ENCODE measurements at places on chromosomes 5 and 9. TPM values are rescaled to one million over a fixed set of nuclear protein-coding genes. Genes with fewer than 3 reads are reported as not detected.

The TNFSF15 gene
- not detected for total RNA-seq

The SLC36A1 gene
- total RNA-seq = 12.9 TPM

The SLCO6A1 gene
- total RNA-seq = not detected

The PCDHA8 gene
- total RNA-seq = not detected

The GAS1 gene
- total RNA-seq = 0.39 TPM

The GDA gene
- not detected for total RNA-seq

The TMEM38B gene
- 35.2 TPM for total RNA-seq

GRCh38 chr9:29740518-29740917 is 2167.2 kb upstream of the C9orf72 start:
- DNase-seq = no peak

- no peak for DNase-seq
These were observed 569.8 kb downstream of the CTNND2 start for GRCh38 chr5:11334404-11334803.

- no peak for DNase-seq
These were observed 41.4 kb downstream of the CNOT6 start for GRCh38 chr5:180535573-180535972.

DNA sequence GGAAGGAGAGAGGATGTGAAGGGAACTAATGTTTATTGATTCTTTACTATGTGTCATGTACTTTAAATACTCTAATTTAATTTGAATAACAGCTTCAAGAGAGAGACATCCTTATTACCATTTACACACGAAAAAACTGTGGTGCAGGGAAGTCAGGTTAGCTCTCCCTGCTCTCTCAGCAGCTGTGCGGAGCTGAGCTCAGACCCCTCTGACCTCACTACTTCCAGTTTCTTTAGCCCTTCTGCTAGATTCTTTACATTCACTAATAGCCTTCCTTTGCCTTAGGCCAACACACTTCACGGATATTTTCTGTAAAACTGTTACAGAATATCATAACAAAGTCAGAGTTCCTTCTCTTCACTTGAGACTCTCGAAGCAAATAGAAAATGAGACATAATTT is 131.3 kb upstream of the ARRDC3 start:
- no peak for DNase-seq

DNA sequence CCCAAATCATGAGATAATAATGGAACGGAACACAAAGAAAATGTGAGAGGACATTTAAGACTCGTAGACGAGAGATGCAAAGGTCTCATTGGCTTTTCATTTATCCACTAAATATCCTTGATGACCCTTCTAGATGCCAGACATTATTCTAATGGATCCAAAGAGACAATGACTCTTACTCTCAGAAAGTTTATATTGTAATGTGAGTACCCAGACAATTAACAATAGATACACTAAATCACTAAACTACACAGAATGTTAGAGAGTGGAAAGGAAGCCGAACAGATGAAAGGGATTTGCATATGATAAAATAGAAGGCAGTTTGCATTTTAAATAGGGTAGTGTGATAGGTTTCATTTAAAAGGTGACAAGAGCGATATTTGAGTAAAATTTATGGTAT is 973.3 kb downstream of the TAF11L14 start:
- no peak for DNase-seq

DNA sequence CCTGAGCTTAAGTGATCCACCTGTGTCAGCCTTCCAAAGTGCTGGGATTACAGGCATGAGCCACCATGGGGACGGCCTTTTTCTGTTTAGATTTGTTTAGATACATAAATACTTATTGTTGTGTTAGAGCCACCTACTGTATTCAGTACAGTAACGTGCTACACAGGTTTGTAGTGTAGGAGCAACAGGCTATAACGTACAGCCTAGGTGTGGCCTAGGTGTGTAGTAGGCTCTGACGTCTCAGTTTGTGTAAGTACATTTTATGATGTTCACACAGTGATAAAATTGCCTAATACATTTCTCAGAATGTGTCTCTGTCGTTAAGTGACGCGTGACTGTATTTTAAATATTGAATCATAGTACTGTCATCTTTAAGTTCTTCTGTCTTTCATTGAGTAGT is 84.1 kb downstream of the MELK start:
- DNase-seq = no peak

DNA sequence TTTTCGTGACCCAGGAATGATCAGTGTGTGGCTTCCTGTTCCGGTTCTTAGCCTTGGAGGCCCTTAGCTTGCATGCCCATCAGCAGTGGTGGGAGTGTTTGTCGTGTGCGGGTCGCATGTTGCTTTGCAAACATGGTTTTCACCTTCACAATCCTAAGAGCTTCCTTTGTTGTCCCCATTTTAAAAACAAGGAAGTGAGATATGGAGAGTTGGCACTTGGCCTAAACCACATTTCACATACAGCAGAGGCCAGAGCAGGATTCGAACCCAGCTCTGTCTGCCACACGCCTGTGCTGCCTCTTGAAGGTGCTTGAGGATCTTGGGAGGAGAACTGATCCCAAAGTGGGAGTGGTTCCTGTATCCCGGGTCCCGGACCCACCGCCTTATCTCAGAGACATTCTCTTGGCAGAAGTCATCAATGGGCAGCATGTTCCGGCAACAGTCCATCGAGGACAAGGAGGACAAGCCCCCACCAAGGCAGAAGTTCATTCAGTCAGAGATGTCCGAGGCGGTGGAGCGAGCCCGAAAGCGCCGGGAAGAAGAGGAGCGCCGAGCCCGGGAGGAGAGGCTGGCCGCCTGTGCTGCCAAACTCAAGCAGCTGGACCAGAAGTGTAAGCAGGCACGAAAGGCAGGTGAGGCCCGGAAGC is 38.2 kb upstream of the POMT1 start:
- no peak for DNase-seq

- no peak for DNase-seq
These were observed 15.3 kb downstream of the DENND1A start for GRCh38 chr9:123914517-123915196.

DNA sequence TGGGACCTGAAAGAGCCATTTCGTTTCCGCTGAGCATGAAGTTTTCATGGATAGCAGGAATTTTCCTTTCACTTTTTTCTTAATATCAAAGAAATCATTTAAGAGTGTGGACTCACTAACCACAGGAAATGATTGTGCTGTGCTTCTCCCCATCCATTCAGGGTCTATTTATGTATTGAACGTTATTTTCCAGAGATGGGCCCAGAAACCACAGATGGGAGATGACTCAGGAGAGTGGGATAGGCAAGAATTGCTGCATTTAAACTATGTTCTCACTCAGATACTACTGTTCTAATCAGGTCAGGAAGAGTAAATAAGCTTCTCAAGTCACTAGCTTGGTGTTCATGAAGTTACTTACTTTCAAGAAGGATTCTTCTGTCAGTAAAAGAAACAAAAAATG is 763.8 kb downstream of the DTWD2 start:
- no peak for DNase-seq

DNA sequence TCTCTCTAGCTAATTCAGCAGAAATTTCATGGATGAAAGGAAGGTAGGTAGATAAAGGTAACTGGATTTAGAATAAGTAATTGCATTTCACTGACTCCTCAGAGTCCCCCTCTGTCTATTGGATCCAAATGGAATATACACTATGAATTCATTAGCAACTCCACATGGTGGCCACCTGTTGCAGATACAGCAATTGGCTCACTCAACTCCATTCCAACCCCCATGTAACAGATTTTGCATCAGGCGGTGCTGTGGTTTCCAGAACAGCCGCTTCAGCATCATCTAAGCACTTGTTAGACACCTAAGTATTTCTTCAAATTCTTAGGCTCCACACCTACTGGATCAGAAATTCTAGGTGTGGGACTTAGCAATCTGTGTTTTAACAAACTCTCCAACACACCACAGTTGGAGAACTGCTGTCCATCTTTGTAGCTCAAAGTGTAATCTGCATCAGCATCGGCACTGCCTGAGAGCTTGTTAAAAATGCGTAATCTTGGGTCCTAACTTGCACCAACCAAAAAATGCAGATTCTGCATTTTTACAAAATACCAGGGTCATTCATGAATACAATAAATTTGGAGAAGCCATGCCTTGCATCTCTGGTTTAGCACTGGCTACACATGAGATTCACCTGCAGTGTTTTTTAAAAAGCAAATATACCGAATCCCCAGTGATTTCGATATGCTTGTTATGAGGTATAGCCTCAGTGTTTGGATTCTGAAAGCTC is 413.8 kb upstream of the CD180 start:
- DNase-seq = no peak

DNA sequence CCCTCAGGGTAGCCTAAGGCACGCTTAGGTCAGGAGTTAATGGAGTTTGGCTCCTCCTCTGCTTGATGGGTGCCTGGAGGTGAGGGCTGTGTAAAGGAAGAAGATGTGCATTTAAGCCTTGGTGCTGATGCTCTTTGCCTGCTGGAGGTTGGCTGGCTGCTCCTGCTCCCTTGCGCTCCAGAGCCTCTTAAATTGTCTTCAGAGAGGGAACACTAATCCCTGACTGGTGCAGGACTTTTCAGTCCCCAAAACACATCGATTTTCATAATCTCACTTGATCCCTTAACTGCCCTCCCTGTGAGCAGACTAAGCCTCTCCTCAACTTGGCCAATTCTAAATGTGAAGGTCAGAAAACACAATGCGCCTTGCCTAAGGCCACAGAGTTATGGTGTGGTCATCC is 16.2 kb upstream of the TCOF1 start:
- no peak for DNase-seq

GRCh38 chr9:37374892-37375291 is 47.6 kb upstream of the GRHPR start:
- peak; percentile 93 for DNase-seq

DNA sequence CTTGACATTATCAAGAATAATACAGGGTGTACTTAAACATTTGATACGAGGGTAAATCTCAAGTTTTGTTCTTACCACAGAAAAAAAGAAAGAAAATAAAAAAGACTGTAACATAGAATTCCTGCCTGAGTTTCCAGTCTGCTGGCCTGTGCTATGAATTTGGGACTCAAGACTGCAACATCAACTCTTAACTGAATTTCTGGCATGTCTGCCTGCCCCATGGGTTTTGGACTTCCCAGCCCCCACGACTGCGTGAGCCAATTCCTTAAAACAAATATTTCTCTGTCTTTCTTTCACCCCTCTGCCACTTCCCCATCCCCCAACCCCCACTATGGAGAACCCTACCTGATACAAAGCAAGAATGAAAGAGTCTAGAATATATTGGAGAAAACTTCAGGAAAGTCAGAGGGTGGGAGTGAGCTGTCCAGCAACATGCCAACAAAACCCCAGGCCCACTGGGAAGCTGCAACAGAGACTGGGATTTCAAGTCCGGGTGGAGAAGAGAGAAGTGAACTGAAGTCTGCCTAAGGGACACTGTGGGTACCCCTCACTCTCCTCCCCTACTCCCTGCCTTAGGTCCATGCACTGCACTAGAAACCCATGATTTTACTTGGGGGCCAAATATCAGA is 43.0 kb downstream of the MARCHF3 start:
- no peak for DNase-seq

Measured in B cell (primary cell).